Liver (tissue), 10 donors: ENCODE measurements at places on chromosomes 3 and 15. TPM values are rescaled to one million over a fixed set of nuclear protein-coding genes. Genes with fewer than 3 reads are reported as not detected.

GOLGA6B gene
- 1.0 TPM for total RNA-seq

CD276 gene
- 19.7 TPM for total RNA-seq

FSIP1 gene
- 0.17 TPM for total RNA-seq

SPATA12 gene
- total RNA-seq: not detected

LRRC31 gene
- total RNA-seq: 2.7 TPM

KPNA1 gene
- 42.0 TPM for total RNA-seq

STRIT1 gene
- not detected for total RNA-seq

ZNF501 gene
- 1.6 TPM for total RNA-seq

GP9 gene
- total RNA-seq: 12.0 TPM

HIGD2B gene
- total RNA-seq: not detected

GRCh38 chr3:155743606-155744005 is 1.3 kb downstream of the PLCH1 start:
- no peak for DNase-seq

GRCh38 chr3:174812172-174812862 is 46.8 kb upstream of the NAALADL2 start:
- DNase-seq: no peak

GRCh38 chr3:119626196-119626595 is 28.5 kb downstream of the PLA1A start:
- DNase-seq: no peak

GRCh38 chr3:184812662-184813042 is 686 bp downstream of the VPS8 start:
- peak; percentile 44 for DNase-seq

- no peak for DNase-seq
Observed at GRCh38 chr3:36679384-36680200, 84.8 kb downstream of the DCLK3 start.

GRCh38 chr15:93779341-93779740 is 452.0 kb upstream of the MCTP2 start:
- no peak for DNase-seq

- DNase-seq: no peak
Observed at GRCh38 chr15:77411619-77411976, 8.3 kb downstream of the PEAK1 start.

- DNase-seq: peak; percentile 41
Observed at GRCh38 chr3:187678726-187679268, 8.6 kb upstream of the SST start.

GRCh38 chr3:195134431-195134830 is 136.5 kb downstream of the XXYLT1 start:
- no peak for DNase-seq

- DNase-seq: no peak
Observed at GRCh38 chr3:15974647-15975046, 176.9 kb upstream of the ANKRD28 start.

GRCh38 chr3:141411251-141411771 is 43.0 kb downstream of the ZBTB38 start:
- no peak for DNase-seq

- no peak for DNase-seq
Observed at GRCh38 chr3:176755552-176755951, 441.7 kb downstream of the TBL1XR1 start.

- DNase-seq: no peak
Observed at GRCh38 chr15:71387810-71388209, 272.5 kb downstream of the THSD4 start.

- DNase-seq: no peak
Observed at GRCh38 chr3:157918402-157918801, 187.8 kb downstream of the SHOX2 start.

DNA sequence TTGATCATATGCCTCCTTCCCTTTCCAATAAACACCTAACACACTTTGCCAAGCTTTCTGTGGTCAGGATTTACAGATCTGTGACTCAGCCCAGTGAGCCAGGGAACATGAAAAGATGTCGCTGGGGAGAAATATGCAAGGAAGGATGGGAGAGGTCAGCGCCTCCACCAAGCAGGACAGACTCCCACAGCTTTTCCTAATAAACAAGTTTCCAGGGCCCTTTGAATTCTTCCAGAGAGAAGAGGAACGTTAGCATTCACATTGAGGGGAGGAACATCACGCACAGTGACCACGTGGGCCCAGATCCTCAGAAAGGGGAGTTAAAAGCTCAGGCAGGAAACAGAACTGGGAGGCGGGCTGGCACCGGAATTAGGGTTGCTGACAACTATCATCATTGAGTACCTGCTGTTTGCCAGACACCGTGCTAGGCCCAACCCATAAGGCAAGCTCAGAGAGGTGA is 33.3 kb upstream of the MRPS22 start:
- no peak for DNase-seq

GRCh38 chr3:167754049-167754448 is 18.5 kb downstream of the SERPINI1 start:
- no peak for DNase-seq
